ENCODE measurements at places on chromosomes 2 and 18.

DNA sequence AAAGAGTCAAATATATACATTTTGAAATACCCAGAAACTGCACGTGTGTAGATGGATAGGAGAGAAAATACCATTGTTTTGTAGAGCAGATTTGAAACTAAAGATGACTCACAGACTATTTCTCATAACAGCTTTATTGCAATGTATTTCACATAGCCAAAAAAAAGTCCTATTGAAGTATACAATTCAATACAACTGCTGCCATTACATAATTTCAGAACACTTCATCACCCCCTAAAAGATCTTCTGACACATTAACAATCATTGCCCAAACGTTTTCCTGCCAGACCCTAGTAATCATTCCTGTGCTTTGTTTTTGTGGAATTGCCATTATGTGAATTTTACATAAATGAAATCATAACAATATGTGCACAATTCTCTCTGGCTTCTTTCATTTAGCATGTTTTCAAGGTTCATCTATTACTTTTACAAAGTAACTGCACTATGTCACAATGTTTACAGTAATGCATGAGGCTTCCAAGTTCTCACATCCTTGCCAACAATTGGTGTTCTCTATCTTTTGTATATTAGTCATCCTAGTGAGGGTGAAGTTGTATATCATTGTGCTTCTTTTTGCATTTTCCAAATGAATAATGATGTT, 378.6 kb upstream of the CWC22 start:
- DNase-seq = no peak

DNA sequence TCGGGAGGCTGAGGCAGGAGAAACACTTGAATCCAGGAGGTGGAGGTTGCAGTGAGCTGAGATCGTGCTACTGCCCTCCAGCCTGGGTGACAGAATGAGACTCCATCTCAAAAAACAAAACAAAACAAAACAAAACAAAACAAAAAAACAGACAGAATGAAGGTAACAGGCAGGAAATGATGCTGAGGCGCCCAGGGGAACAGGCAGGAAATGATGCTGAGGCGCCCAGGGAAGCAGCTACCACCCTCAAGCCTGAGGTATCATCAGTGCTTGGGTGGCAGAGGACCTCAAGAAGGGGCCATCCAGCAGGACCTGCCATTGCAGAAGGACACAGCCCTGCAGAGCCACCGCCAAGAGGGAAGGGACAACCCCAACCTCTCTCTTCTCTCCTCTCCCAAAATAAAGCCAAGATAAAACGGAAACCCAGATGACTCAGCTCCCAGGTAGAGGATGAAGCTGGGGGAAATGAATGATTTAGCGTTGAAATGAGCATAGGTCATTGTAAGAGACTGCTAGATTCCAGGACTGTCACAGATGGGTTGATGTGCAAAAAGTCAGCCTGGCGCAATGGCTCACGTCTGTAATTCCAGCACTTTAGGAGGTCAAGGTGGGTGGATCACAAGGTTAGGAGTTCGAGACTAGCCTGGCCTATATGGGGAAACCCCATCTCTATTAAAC, 19.3 kb downstream of the SOWAHC start:
- no peak for DNase-seq

GRCh38 chr18:56306797-56307196, 331.6 kb downstream of the TXNL1 start:
- DNase-seq = no peak

- no peak for DNase-seq
These were observed 70.6 kb downstream of the GDF7 start for GRCh38 chr2:20737505-20737904.

DNA sequence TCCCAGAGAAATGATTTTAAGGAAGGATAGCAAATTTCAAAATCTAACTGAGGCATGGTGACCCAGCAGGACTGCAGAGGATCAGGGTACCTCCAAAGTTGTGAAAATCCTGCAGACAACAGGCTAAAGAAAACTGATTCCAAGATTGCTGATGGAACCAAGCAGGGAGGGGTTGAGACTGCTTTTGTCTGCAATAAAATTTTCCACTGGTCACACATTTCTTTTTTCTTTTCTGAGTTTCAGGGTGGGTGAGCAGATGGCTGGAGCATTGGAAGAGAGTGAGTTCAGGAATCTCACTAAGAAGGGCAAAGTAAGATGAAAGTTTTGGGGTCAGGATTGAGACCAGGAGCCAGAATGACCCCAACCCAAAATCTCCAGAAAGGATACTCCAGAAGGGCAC, 321.0 kb downstream of the TNS1 start:
- DNase-seq = no peak

GRCh38 chr18:8516371-8517250, 92.6 kb upstream of the RAB12 start:
- DNase-seq = no peak

- DNase-seq = no peak
These were observed 34.1 kb downstream of the EEF1B2 start for GRCh38 chr2:206193671-206194357.

GRCh38 chr2:37387148-37387835, 42.9 kb downstream of the QPCT start:
- no peak for DNase-seq

DNA sequence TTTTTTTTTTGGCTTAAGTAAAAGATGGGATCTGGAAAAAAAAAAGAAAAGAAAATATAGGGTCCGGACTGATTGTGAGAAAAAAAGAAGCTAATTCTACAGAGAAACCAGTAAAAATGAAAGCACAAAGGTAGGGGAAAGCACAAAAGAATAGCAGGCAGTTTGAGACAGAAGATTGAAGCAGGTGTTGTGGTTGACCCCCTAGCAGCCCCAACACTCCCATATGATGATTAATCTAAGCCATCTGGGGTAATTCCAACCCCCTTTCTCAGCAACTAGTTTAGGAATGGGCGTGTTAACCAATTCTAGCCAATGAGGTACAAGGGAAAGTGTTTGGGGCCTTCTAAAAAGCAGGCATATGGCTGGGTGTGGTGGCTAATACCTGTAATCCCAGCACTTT, 77.0 kb downstream of the MBD2 start:
- DNase-seq = no peak

DNA sequence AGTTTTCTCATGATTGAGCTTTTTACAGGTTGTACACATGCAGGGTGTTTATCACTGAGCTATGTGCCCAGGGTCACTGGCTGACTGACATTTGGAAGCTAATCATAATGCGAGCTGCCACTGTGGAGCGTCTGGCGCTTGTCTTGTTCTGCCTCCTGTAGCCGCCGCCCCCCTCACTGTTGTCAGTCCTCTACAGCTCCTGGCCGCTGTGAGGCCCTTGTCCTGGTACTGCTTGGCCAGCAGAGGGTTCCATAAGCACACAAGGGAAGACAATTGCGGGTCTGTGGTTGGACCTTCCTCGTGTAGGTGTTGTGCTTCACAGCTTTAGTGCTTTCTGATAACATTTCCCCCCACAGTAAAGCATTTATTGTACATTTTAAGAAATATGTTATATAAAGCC, 105.6 kb upstream of the LDLRAD4 start:
- DNase-seq = no peak

DNA sequence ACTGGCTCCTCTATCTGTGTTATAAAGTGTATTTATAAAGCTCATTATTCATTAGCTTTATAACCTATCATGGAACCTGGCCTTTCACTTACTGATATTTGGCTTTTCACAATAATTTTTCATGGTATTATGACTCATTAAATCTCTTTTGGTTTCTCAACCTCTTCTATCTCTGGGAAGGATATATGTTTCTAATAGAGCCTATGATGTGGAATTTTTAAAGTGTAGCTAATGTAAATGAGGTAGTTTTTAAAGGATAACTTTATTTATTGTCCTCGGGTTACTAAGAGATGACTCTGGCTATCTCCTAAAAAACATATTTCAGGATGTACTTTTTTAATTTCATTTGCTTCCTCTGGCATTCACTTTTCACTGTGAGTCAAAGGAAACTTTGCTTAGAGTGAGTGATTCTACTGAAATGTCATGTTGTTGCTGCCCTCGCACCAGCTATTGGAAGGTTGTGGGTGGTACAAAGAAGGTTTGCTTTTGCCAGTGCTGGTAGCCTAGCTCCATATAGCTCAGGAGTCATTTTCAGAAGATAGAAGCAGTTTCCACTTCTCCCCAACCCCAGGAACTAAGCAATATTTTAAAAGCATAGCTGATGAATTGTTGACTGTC, 85.2 kb upstream of the RPE start:
- DNase-seq = no peak

DNA sequence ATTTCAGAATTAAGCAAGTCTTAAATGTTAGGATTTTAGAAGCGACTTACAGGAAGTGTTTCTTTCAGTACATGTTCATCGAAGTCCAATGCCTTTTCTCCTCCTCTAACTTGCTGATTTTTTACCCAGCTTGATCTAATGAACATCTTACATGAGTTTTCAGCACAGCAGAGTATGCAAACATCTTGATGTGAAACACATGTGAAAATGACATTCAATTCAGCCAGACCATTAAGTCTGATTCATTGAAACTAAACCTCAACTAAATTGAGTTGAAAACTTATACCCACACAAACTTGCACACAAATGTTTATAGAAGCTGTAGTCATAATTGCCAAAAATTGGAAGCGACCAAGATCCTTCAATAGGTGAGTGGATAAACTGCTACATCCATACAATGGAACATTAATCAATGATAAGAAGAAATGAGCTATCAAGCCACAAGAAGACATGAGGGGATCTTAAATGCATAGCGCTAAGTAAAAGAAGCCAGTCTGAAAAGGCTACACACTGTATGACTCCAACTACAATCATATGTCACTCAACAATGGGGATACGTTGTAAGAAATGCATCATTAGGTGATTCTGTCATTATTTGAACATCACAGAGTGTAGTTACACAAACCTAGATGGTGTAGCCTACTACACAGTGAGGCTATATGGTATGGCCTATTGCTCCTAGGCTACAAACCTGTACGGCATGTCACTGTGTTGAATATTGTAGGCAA, 18.5 kb downstream of the PSTPIP2 start:
- DNase-seq = no peak

DNA sequence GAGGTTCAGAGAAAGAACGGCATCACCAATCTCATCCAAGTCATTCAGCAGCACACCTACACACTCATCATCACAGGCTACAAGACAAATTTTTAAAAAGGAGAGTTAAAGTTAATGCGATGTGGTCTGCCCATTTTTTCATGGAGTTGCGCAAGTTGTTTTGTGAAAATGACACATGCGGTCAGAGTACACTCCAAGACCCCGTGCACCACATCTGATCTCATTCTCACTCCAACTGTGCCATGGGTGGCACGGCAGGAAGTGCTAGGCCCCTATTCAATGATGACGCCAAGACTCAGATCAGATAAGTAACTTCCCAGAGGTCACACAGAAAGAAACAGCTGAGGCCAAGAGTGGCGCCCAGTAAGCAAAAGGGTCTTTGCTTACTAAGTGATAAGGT, 119.8 kb downstream of the LAMA1 start:
- DNase-seq = no peak

DNA sequence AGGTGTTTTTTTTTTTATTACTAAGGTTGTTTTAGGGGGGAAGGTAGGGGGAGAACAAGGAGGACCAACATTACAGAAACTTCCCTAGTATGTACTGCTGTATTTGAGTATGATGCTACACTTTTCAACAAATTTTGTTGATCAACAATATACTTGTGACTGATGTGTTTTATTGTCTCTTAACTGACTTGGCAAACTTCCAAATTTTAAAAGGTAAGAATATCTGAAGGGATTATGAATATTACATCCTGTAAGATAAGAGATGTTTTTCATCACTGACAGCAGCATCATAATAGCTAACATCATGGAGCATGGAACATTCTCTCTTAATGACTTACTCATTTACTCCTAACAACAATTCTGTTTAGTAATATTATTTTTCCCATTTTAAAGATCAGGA, 86.0 kb upstream of the KIF5C start:
- DNase-seq = no peak

GRCh38 chr2:131011486-131011885, 81.8 kb downstream of the FAM168B start:
- no peak for DNase-seq

- no peak for DNase-seq
These were observed 42.7 kb downstream of the MAL start for GRCh38 chr2:95068256-95068655.

- no peak for DNase-seq
These were observed 620 bp downstream of the SLC14A1 start for GRCh38 chr18:45724601-45725000.

DNA sequence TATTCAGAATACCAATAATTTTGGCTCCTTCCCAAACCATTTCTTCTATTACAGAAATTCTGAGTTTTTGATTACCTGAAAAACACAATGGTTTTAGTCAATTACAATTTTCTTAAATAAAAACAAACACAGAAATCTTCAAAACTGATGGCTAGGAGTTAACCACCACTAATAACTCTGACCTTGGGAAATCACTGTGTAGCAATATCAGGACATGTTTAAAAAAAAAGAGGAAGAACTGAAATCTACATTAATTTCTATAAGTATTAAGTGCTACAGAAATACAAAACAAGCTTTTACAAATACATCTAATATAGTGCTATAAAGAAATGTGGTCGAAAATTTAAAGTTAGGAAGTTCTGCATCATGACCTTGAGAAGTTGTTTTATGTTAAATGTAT, 14.9 kb downstream of the L3MBTL4 start:
- DNase-seq = no peak

- DNase-seq = no peak
These were observed 91.0 kb upstream of the KCNH7 start for GRCh38 chr2:162929571-162929970.

- no peak for DNase-seq
These were observed 206.1 kb upstream of the REV1 start for GRCh38 chr2:99695944-99696253.

DNA sequence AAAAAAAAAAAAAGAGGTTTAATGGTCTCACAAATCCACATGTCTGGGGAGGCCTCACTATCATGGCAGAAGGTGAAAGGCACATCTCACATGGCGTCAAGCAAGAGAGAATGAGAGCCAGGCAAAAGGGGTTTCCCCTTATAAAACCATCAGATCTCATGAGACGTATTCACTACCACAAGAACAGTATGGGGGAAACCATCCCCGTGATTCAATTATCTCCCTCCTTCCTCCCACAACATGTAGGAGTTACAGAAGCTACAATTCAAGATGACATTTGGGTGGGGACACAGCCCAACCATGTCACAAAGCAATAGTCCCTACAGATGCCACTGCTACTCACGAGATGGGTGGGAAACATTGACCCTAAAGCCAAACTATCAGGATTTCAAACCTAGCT, 392.7 kb upstream of the ID2 start:
- DNase-seq = no peak

- DNase-seq = no peak
These were observed 1050.9 kb upstream of the LRRTM1 start for GRCh38 chr2:81355436-81355835.

GRCh38 chr2:35428548-35428947, 927.0 kb upstream of the CRIM1 start:
- DNase-seq = no peak

GRCh38 chr18:63627819-63628218, 16.2 kb downstream of the SERPINB4 start:
- DNase-seq = no peak

DNA sequence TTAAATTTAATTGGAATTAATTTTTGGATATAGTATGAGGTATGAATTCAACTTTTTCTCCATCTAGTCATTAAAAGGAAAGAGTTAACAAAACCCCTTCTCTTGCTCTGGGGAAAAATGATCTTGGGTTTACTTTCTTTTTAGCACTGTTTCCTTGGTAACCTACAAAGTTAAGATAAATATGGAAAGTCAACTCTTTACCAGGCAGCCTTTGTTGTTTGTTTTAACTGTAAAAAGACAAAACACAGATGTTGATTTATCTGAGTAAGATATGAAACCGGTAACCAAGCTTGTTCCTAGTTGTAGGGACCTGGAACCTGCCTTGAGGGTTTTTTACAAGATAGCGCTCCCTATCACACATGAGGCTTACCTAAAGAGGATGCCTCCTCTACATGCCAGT, 10.1 kb upstream of the SANBR start:
- no peak for DNase-seq
